ENCODE measurements at places on chromosomes 3 and 15.

DNA sequence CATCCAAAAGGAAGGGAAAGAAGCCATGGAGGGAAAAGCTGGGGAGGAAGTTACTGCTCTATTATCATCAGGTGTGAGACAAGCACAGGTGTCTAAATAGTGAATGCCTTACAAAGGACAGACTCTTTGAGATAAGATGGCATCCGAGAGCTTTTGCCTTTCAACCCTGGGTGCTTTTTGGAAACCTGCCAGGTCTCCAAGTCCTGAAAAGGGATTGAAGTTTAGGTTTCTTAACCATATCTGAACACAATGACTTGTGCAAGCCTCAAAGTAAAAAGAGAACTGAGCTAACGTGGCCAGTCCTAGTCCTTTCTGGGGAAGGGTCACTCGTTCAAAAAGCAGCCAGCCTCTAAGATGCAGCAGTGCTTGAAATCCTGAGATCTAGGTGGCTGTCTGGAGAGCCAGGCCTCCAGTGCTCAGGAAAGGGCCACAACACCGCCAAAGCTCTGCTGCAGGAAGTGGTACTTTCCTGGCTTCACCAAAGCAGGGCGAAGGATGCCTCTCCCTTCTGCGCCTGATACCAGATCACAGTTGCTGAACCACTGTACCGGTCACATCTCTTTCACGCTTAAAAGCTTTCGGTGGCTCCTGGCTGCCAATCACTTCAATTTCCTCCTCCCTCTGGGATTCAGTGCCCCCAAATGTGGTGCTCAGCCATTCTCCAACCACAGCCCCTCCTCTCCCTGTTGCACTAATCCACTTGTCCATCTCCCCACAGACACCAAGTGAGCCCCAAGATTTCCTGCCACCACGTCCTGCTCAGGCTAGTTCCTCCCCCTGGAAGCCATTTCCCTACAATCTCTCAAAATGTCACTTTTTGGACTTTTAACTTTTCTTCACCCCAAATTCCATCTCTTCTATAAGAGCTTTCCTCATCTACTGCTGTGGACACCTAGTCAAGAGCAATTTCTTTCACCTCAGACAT, 104.1 kb upstream of the LPP start:
- no peak for DNase-seq

- no peak for DNase-seq
Measured at GRCh38 chr3:169256796-169257522, 406.6 kb downstream of the MECOM start.

DNA sequence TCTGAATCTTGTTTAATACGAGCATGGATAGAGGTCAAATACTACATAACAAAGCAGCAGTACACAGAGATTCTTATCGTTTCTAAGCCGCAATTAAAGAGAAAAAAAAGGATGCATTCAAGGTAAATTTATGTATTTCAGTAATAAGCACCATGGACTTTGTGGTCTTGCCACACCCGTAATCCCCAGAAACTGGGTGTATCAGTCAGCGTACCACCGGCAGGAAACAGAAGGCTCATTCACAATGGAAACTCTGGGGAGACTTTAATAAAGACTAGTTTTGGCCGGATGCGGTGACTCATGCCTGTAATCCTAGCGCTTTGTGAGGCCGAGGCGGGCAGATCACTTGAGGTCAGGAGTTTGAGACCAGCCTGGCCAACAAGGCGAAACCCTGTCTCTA, 81.9 kb upstream of the ZNF280D start:
- no peak for DNase-seq

- DNase-seq: no peak
Measured at GRCh38 chr3:46536758-46537157, 29.3 kb downstream of the LRRC2 start.

DNA sequence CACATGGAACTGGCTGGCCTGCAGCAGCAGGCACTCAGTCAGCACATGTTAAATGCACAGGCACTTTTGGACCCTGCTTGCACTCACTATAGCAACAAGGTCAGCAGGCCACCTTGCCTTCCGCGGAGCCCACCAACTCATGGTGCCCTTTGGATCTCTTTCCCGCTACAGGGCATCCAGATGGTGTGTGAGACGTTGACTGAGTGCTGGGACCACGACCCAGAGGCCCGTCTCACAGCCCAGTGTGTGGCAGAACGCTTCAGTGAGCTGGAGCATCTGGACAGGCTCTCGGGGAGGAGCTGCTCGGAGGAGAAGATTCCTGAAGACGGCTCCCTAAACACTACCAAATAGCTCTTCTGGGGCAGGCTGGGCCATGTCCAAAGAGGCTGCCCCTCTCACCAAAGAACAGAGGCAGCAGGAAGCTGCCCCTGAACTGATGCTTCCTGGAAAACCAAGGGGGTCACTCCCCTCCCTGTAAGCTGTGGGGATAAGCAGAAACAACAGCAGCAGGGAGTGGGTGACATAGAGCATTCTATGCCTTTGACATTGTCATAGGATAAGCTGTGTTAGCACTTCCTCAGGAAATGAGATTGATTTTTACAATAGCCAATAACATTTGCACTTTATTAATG, 85.0 kb downstream of the TGFBR2 start:
- no peak for DNase-seq

GRCh38 chr3:134864636-134865035, 69.6 kb downstream of the EPHB1 start:
- DNase-seq: no peak

DNA sequence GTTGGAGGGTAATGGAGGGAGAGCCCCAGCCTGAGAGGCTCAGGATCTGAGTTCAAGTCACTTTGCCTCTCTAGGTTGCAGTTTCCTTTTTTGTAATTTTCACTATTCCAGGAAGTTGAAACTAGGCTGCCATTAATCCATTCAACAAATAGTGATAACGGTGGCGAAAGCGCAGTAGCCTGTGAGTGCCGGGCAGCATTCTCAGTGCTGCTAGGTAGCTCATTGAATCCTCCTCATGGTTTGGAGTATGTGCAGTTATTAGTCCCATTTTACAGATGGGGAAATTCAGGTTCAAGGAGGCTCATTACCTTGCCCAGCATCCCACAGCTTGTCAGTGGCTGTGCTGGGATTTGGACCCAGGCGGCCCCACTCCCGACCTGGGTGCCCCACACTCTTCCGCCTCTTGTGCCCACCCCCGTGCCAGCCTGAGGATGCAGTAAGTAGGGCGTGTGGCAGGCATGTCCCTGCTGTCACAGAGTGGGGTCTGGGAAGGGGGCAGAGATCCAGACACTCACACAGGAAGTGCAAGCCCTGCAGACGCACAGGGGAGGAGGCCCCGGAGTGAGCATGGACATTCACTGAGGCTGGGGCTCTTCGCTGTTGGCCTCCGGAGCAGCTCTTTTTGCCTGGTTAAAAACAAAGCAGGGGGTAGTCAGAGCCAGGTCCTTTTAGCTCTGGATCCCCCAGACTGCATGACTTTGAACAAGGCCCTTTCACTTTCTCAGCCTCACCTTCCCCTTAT, 58.8 kb downstream of the SLC6A6 start:
- DNase-seq: no peak

DNA sequence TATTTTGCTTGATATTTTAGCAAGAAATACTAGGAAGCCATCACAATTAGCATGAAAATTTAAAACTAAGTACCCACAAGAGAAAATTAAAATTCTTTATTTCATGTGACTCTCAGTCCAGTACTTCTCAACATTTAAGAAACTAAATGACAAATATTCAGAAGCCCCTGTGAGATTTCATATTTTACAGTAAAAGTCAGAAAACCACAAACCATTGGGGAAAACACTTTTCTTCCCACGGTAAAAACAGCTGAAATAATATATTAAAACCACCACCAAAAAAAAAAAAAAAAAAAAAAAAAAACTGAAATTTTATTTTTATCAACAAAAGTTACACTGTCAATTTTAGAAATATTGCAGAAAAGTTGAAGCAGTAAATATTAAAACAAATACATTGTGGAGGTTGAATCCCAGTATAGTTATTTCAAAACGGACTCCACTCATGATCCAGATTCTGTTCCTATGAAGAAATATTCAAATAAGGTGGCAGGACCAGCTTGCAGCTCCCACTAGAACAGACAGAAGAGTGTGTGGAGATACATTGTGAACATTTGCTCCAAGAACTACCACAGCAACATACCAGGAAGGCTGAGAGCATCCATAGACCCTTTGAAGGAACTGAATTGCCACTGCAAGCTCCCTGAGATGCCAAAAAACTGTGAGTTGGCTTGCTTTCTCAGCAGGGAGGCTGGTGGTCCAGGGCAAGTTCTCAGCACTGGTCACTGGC, 308.2 kb downstream of the CTNNB1 start:
- DNase-seq: no peak

DNA sequence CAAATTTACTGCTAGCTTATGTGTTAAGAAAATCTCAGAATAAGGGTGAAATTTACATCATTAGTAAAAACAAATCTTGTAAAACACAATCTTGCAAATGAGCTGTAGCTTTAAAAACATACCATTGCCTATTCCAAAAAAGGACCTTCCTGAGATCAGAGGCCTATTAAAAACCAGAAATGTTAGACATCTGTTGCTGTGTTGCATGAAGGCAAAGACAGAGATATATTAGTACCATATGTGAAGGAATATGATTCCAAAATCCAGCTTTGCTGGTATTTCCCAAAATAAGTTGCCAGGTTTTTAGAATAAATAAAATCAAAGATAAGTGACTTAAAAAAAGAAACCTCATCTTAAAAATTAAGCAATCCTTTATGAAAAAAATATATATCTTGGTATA, 504.1 kb upstream of the CDIN1 start:
- no peak for DNase-seq

DNA sequence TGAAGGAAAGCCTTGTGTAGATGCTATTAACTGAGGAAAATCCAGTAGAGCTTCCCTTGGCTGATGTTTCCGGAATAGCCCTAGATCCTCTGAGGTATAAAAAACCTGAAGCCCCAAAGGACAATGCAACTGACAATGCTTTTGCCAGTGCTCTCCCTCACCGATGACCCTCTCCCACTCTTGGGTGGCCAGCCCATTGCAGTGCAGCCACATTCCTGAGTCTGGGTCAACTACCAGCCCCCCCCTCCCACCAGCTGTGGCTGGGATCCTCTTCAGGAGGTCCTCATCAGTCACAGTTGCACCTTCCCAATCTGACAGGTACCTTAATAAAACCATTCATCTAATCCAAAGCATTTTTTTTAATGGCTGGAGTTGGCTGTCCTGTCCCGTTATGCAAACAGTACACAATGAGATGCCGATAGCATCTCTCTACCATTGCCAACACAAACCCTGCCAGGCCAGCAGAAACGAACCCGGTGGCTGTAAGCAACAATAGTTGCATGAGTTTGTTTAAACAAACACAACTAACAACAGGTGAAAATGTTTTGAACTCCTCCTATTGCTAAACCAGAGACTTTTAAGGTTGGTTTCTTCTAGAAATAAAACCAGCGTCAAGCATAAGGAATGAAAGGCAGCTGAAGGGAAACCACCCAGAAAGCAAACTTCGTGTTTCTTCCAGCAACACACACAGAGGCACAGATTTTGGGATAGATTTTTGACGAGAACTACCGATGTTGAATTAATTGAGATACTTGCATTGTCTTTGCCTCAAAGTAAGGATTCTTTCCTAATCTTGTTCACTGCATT, 128.3 kb upstream of the ARHGEF3 start:
- DNase-seq: no peak

GRCh38 chr3:64489361-64490044, 198.3 kb downstream of the ADAMTS9 start:
- DNase-seq: no peak

DNA sequence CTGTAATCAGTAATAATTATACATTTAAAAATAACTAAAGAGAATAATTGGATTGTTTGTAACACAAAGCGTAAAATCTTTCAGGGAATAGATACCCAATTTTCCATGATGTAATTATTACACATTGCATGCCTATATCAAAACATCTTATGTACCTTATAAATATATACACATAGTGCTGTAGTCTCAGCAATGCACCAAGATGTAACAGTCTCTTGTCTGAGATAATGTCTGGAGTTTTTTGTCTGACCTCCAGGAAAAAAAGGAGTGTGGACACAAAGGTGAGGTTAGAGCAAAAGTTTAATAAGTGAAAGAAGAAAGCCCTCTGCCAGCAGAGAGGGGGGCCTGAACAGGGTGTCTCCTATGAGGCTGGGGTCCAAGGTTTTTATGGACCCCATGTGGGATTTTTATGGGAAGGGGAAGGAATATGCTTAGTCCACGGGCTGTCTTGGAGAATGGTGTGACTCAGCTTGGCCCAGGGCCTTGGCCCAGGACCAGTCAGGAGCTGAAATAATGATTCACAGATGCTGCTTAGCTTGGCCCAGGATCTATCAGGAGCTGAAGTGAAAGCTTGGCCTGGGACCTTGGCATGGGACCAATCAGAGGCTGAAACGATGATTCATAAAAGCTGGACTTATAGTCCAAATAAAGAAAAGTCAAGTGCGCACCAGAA, 545.0 kb downstream of the ZPLD1 start:
- no peak for DNase-seq

- DNase-seq: no peak
Measured at GRCh38 chr3:49257187-49257586, 19.8 kb downstream of the C3orf62 start.

- DNase-seq: no peak
Measured at GRCh38 chr3:118485693-118486092, 549.0 kb downstream of the IGSF11 start.

DNA sequence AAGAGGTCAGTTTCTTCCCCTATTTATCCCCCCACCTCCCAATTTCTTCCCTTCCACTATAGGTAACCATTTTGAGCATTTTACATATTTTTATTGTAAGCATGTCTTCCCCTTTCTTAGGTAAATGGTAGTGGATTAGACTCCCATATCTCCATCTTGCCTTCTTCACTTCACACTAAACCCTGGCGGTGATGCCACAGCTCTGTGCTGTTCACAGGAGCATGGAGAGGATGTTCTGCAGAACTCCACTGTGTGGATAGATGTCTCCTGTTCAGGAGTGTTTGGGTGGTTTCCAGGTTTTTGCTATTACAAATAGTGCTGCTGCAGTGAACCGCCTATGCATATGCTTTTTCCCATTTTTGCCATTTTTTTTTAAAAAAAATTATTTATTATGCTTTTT, 182.7 kb downstream of the NSMCE3 start:
- no peak for DNase-seq

GRCh38 chr15:40722934-40723333, 28.0 kb downstream of the RAD51 start:
- no peak for DNase-seq

DNA sequence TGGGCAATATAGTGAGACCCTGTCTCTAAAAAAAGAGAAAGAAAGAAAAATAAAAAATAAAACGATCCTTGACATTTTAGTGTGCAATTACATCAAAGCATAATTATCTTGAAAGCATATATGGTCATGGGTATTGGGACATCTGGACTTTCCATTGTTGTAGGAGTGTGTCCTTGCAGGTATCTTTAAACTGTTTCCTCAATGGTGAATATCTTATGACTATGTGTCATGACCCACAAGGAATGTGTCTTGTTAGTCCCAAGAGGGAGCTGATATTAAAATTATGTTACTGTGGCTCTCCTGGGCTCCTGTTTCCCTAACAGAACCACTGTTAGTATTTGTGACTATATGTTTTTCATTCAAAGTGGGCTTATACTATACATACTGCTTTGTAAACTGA, 26.6 kb downstream of the EIF1B start:
- DNase-seq: no peak

- no peak for DNase-seq
Measured at GRCh38 chr15:96324192-96324895, 6.2 kb upstream of the NR2F2 start.

Measured in activated CD8-positive, alpha-beta memory T cell treated with anti-CD3 and anti-CD28 coated beads for 24 hours (primary cell).